ENCODE measurements at places on chromosomes 1 and 21.

GRCh38 chr1:163467289-163467688, 145.5 kb downstream of the NUF2 start:
- DNase-seq, result no peak

DNA sequence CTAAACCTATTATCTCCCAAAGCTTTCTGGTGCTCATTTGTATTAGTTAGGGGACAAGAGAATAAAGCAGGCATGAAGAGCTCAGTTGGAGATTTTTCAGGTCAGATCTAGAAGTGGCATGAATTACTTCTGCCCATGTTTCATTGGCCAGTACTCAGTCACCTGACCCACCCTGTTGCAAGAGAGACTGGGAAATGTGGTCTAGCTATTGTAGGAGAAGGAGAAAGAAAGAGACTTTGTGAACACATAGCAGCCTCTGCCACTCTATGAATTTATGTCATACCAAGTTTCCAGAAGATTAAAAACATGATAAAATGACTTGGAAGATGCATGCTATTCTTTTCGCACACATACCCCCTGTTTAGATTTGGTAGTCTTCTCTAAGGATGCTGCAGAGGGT, 302.3 kb upstream of the RUNX1 start:
- DNase-seq, result peak; percentile 34

DNA sequence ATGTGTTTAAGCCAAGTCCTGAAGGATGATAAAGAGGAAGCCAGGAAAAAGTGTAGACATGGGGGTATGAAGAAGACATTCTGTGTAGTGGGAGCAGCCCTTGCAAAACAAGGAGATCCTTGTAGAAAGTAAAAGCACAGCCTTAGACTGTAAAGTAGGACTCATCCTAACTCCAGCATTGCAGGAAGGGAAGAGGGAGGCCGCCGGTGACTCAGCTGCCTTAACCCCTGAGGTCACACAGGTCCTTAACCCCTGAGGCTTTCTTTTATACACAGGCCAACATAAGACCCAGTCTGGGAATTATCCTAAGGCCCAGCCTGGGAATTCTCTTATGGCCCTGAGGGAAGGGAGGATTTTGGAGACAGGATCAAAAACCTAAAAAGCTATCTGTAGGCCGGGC, 18.0 kb downstream of the PGM1 start:
- DNase-seq, result peak; percentile 62

DNA sequence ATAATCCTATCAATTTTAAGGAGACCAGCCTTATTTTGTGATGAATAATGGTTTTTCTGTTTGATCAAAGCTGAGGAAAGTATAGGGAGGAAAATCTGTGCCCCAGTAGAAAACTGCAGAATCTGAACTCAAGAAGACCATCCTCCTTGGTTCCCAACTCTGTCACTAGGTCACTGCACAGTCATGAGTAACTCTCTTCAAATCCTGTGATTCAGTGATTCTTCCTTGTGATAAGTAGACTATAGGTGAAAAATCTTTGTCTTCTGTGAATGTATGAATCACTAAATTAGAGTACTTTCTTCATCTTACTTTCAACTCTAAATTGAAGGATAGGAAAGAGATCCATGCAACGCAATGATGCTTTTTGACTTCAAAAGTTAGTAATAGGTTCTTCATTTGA, 13.3 kb upstream of the OR2L5 start:
- no peak for DNase-seq

Measured in amniotic epithelial cell (primary cell).